ENCODE measurements at places on chromosomes 12 and 14. TPM values are rescaled to one million over a fixed set of nuclear protein-coding genes. Genes with fewer than 3 reads are reported as not detected.
A peak's percentile ranks its signal among the peaks of the same experiment; 100 is the strongest.

PLEK2 gene
- total RNA-seq = 2.2 TPM

MYF5 gene
- not detected for total RNA-seq

DEPDC4 gene
- total RNA-seq = 1.3 TPM

- peak; percentile 63 for DNase-seq
These were observed 197.6 kb upstream of the RBM19 start for GRCh38 chr12:114163771-114164170.

- no peak for DNase-seq
These were observed 4.6 kb upstream of the KLRC1 start for GRCh38 chr12:10457760-10458159.

DNA sequence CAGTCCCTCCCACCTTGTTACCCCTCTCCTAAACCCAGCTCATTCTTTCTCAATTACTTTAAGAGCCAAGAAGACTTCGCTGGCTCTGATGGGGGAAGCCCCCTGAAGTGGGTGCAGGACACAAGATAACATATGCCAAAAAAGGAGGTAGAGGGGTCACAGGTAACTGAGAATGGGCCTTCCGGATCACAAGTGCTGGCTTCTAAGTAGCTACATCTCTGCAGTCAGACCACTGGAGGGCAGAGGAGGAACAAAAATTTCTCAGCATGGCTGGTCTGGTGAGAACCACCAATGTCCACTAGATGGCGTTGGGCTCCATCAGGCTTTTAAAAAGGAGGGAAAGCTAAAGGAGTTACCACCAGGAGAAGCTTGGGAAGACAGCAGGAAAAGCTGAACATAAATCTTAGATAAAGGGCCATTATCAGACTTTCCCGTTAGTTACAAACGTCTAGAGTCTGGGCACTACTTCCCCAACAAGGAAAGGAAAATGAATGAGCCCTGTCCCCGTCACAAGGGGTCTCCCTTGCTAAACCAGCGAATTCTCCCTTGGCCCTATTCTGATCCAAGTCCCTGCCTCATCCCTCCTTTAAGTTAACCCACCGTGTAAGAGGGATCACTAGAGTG, 11.6 kb upstream of the CDH24 start:
- DNase-seq = peak; percentile 60

- DNase-seq = no peak
These were observed 224.9 kb downstream of the APAF1 start for GRCh38 chr12:98869886-98870503.

DNA sequence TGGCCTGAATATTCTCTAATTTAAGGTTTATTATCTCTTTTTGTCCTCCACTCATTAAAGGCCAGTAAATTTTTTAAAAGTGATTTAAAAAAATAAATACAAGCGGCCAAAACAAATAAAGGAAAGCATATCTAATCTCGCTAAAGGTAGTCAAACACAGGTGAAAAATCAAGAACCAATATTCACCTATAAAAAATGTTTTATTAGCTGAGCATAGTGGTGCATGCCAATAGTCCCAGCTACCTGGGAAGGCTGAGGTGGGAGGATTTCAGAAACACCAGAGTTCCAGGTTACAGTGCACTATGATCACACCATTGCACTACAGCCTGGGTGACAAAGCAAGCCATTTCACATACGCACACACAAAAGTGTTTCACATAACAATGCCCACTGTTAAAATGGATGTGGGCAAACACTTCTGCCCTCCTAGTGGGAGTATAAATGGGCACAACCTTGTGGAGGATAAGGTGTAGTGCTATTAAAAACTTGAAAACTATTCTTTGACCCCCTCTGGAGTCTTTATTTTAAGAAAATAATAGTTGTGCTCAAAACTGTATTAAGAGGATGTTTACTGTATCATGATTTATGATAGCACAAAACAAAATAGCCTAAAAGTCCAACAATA, 32.7 kb upstream of the NAP1L1 start:
- DNase-seq = no peak

DNA sequence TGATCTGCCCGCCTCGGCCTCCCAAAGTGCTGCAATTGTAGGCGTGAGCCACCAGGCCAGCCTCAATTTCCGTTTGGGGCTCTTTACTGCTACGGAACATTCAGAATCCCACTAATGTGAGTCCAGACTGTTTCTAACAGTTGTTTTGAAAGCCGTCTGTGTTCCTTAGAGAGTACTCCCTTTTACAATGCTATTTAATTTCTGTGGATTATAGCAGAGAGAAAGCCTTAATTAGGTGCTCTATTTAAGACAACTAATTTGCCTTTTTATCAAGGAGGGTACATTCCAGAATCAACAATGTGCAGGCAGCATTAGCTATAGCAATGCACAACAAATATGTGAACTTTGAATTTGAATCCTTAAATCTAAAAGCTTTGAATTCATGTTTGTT, 2.8 kb upstream of the SAV1 start:
- DNase-seq = no peak

Data from MG63 (cell line).